ENCODE measurements at places on chromosomes 2 and 18. TPM values are rescaled to one million over a fixed set of nuclear protein-coding genes. Genes with fewer than 3 reads are reported as not detected.

- DNase-seq = no peak
These were observed 9.8 kb downstream of the SCN9A start for GRCh38 chr2:166365803-166366420.

GRCh38 chr2:163667064-163667887 lies 68.5 kb downstream of the FIGN start:
- no peak for DNase-seq

DNA sequence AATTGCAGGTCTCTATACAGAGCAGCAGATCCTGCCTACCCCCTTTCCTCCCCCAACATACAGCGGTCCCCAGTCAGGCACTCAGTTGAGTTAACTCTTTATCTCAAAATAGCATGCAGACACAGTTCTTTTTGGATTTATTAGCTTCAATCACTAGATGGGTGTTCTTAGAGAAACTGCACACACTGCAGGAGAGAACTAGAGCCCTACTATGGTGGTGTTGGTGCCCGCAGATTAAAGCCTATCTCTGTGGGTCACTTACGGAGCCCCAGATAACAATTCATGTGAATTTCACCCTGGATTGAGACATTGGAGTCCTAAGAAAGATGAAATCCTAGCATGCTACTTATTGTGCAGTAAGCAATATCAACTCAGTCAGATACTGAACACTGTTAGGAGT lies 11.9 kb downstream of the ADD2 start:
- DNase-seq = no peak

DNA sequence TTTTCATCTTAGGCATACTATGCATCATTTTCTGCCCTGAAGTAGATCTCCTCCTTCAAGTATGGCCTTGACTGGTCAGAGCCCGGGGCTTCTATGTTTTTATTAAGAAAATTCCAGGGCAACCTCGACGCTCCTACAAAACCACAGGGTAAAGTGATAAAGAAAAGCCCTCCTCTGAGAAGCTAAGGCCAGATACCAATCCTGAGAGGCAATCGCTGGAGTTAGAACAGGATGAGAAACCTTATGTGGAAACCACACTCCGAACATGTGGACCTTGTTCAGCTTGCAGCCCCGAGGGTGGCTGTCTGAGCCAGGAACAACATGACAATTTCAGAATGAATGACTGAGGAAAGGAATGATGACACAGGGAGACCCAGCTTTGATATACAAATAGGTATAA lies 35.6 kb downstream of the RMC1 start:
- no peak for DNase-seq

DNA sequence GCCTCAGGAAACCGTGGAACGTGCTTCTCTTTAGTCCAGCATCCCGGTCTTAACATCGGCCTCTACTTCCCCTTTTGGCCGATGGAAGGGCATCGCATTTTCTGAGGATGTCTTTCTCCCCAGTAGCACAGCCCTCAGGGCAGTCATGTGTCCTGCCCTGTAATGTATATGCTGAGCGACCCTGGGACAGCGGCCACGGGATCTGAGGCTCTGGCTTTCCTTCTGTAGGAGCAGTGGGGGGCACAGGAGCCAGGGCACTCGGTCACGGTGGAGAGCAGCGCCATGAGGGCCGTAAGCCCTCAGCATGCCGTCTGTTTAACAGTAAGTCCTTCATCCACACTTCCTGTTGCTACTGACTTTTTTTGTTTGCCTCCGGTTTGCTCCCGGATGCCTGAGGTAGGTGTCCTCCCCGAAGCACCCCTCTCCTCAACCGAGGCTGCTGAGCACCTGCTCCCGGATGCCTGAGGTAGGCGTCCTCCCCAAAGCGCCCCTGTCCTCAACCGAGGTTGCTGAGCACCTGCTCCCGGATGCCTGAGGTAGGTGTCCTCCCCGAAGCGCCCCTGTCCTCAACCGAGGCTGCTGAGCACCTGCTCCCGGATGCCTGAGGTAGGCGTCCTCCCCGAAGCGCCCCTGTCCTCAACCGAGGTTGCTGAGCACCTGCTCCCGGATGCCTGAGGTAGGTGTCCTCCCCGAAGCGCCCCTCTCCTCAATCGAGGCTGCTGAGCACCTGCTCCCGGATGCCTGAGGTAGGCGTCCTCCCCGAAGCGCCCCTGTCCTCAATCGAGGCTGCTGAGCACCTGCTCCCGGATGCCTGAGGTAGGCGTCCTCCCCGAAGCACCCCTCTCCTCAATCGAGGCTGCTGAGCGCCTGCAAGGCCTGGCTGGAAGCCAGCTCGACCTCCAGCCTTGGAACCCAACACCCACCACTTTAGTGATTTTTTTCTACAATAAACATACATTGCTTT lies 169.3 kb downstream of the HDAC4 start:
- DNase-seq = no peak

- DNase-seq = no peak
These were observed 124.7 kb downstream of the ACKR3 start for GRCh38 chr2:236694146-236694888.

Gene ITGB1BP1
- total RNA-seq = 39.8 TPM

Gene HES6
- total RNA-seq = 4.3 TPM

All from mesothelial cell of epicardium (in vitro differentiated cells).